ENCODE measurements at places on chromosomes 16 and 17.
A peak's percentile ranks its signal among the peaks of the same experiment; 100 is the strongest.

GRCh38 chr16:72099377-72099818, 5.8 kb downstream of the DHX38 start:
- peak; percentile 39 for DNase-seq

DNA sequence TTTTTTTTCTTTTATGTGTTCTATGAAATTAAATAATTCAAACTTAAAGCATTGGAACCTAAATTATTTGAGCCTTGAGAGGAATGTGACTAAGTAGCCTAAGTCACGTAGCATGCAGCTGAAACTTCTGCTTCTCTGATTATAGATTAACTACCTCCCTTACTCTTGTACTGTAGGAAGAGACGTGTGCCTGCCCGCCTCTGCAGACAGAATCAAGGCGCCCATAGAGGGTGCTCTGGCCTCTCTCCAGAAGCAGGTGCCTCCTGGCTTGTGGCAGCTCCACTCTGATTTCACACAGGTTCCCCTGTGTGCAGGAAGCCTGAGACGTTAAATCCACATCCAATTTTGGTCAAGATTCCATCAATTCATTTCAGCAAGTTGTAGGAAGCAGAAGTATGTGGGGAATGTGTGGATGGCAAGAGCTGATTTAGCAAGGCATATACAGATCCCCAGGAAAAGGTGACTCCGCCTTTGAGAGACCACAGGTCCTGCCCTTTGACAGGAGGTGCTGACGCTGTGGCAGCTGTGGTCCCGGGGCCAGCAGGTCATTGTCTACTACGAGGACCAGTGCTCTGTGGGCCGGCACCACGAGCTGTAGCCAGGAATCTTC, 1418.8 kb downstream of the CDH11 start:
- no peak for DNase-seq

DNA sequence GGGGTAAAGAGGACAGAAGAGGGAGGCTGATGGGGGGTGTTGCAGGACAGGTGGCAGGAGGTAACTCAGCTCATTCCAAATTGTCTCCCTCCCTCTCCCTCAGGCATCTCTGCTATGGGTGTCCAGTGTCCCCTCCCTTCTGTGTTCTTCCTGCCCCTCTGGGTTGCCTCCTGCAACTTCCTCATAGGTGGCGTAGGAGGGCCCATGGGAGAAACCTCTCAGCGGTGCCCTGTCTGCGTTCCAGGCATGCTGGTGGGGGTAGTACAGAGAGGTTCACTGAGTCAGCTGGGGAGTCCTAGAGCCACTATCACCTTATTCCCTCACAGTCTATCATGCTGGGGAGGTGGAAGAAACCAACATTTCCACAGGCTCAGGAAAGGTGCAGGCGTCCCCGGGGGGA, 14.7 kb upstream of the ODF4 start:
- DNase-seq: no peak

DNA sequence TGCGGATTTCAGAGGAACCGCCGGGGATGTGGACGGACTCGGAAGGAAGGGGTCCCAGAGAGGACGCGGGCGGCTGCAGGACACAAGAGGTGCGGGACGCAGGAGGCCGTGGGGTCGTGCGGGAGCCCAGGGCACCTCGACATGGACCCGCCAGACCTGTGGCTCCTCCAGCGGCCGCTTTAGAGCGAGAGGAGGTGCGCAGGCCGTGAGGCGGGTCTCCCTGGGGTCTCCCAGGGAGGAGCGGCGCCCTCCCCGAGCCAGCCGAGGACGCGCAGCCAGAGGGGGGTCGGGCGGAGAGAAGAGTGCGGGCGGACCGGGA, 6.8 kb upstream of the FLYWCH1 start:
- peak; percentile 37 for DNase-seq

DNA sequence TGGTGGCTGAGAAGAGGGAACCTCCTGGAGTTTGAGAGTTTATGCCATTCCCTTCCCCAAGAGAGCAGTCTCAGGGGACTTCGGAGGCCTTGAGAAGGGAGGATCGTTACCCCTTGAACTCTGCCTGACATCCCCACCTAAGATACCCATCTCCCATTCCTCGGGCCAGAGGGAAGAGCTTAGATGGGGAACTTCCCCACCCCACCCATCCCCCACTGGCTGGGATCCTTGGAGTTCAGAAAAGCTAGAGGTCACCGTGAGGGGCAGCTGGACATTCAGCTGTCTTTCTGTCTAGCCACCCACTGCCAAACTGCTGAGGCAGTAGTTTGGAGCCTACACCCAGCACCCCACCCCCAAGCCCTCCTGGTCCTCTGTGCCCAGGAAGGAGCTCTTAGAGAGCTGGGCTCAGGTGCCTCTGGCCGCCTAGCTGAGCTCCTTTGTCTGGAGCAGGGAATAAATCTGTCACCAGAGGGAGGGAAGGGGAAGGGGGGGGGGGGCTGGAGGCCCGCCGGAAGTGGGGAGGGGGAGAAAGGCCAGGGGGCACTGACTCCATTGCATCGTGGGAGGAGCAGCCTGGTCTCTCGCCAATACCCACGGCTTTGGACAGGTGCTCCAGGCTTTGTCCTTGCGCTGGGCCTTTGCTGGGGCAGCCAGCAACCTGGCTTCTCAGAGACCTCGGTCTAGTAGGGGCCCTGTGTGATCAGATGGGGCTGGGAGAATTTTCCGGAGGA, 1.0 kb downstream of the HSD11B2 start:
- DNase-seq: no peak

GRCh38 chr17:7557775-7558543, 591 bp upstream of the TNFSF13 start:
- DNase-seq: peak; percentile 41

- no peak for DNase-seq
These were observed 10.2 kb downstream of the CDR2 start for GRCh38 chr16:22364241-22364640.

DNA sequence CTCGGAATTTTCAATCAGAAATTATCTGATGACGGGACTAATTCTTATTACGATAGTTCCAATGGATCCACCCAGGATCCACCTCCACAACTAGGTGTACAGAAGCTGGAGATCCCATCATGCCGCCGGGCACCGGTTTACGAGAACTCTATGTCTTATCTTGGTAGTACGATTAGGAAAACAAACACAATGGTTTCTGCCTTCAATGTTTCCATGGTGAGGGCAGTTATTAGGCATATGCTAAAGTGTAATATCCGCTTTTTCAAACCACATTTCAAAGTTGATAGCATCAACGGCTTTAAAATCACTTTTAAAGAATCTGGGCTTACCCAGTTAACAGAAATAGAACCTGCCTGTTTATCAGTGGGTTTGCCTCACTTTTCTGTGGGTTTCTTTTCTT, 705.7 kb downstream of the MAF start:
- peak; percentile 29 for DNase-seq

- no peak for DNase-seq
These were observed 44.3 kb downstream of the ELAC2 start for GRCh38 chr17:12973496-12974004.

DNA sequence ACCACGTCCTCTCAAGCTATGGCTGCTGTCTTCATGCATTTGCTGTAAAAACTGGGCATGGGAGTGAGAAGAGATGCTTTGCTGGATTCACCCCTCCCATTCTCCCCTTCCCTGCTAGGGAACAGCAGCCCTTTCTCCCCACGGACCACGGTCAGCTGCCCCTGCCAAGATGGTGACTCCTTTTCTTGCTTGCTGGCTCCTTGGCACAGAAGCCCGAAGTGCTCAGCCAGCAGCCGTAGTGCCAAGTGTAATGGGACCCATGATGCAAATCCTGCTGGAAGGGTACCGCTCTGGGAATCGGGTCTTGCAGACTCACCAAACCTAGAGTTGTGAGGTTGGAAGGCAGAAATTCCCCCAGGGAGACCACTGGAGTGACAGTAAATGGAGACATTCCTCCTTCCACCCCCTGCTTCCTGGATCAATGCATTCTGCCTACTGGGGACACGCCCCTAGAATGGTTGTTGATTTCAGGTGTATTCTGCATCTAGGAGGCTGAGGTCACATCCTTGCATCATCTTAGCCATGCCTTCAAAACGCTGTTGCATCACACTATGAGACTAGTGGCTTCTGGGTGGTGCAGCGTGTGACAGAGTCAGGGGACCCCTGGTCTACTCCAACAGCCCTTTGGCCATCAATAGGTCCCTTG, 63.0 kb upstream of the CBX4 start:
- DNase-seq: no peak

GRCh38 chr17:21034340-21035235, 8.2 kb downstream of the USP22 start:
- DNase-seq: no peak

GRCh38 chr17:80839970-80840369, 151.7 kb upstream of the CHMP6 start:
- no peak for DNase-seq

DNA sequence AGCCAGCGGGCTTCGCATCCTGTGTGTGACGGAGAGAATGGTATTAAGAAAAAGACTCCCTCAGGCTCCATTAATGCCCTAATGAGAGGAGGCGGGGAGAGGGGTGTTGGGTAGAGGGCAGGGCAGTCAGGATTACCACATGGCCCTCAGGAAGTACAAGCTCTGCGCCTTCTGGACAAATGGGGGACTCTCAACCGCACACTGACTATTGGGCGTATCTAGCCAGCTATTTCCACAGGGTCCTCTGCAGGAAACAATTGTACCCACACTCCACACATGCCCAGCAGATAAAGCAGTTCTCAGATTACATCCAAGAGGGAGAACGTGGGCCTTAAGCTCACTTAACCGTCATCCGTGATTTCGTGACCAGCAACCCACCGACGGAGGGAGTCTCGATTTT, 14.7 kb downstream of the NXN start:
- DNase-seq: no peak

DNA sequence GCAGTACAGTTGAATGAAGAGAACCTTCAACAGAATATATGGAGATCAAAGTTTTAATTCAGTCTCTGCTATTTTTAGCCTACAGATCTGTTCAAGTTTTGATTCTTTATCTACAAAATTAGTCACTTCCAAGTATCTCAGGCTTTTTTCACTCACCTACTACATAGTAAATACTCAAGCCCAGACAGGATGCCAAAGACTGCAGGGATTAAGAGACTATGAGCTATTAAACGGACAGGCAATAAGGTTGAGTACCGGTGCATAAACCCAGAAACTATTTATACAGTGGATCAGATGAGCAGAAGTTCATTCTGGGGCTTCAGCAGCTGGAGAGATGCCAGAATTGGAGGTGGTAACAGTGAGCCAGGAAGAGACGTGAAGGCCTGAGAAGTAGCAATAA, 18.7 kb upstream of the OR3A1 start:
- DNase-seq: no peak

DNA sequence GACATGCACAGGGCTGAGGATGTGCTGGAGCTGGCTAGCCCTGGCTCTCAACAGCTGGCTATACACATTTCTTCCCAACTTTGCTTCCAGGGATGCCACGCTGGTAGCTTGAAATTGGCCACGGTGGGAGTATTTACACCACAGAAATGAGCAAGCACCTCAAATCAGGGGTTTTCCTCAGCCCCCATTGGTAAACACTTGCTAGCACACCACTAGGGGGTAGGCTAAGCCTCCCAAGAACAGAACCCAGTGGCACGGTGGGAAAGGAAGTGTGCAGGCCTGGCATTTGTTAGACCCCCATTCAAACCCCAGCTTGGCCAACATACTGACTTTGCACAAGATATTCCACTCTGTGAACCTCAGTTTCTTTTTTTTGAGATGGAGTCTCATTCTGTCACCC, 12.9 kb downstream of the DRC3 start:
- DNase-seq: no peak

DNA sequence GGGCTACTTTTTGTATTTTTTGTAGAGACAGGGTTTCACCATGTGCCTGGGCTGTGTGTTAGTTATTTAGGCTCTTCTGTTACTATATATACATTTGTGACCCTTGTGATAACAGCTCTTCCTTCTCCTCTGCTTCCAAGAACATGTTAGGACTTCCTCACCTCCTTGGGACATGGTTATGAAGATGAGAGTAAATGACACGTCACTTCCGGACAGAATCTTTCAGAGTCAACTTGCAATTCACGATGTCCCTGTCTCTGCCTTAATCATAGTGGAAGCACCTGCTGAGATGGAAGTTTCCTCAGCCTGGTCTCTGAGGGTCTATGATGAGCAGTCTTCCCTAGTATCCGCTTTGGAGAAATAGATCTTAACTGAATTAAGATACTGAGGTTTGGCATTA, 42.9 kb downstream of the CCDC42 start:
- DNase-seq: no peak

DNA sequence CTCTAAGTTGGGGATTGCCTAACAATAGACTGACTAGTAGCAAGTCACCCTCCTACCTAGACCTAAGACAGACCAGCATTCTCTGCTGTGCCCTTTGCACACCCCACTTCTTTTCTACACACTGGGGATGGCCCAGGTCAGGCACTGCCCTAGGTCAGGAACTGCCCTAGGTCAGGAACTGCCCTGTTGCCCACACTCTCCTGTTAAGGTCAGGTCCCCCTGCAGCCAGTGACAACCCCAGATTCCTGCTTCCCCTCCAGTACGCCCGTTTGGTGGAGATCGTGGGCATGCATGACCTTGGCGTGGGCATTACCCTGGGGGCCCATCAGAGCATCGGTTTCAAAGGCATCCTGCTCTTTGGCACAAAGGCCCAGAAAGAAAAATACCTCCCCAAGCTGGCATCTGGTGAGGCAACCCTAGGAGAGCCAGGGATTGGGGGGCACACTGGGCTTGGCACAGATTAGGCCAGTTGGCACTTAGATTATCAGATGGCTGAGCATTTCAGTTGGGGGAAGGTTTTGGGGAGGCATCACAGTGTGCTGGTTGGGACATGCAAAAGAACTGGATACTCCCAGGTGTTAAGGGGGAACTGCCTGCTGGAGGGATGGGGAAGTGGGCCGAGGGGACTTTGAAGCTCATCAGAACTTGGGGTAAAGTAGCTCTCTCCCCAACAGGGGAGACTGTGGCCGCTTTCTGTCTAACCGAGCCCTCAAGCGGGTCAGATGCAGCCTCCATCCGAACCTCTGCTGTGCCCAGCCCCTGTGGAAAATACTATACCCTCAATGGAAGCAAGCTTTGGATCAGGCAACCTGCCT, 1.7 kb downstream of the ACADVL start:
- DNase-seq: no peak

- no peak for DNase-seq
These were observed 1.1 kb upstream of the SLC16A5 start for GRCh38 chr17:75086496-75087181.

DNA sequence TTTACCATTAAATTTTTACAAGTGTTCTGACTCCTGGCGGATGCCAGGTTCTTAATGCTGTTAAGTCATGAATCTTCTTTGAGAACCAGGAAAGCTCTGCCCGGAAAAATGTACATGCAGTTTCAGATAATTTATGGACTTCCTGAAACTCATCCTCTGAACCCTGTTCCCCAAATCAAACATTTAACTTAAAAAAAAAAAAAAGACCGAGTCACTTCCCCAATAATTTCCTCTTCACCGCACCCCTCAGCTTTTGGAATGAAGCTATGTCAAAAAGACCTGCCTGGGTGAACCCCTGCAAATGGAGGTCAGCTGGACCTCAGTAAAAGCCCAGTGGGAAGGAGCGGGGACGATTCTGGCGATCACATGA, 15.0 kb downstream of the ZNF232 start:
- DNase-seq: no peak

DNA sequence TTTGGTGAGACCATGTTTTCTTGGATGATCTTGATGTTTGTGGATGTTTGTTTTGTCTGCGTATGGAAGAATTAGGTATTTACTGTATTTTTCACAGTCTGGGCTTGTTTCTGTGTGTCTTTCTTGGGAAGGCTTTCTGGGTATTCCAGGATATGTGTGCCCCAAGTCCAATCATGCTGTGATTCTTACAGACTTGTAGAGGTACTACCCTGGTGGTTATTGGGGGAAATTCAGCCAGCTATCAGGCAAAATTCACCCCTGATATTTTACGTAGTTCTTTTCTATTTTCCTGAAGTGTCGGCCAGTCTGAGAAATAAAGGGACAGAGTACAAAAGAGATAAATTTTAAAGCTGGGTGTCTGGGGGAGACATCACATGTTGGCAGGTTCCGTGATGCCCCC, 33.4 kb upstream of the ARL4D start:
- DNase-seq: no peak

GRCh38 chr17:70265471-70265870, 96.1 kb downstream of the KCNJ2 start:
- DNase-seq: no peak
